ENCODE measurements at places on chromosomes 1 and 21. TPM values are rescaled to one million over a fixed set of nuclear protein-coding genes. Genes with fewer than 3 reads are reported as not detected.

Gene CHI3L1
- not detected for total RNA-seq

- ATAC-seq = no peak
Observed at GRCh38 chr1:29777522-29777921, 541.2 kb downstream of the PTPRU start.

Gene PADI2
- total RNA-seq = 1.9 TPM

- ATAC-seq = no peak
Observed at GRCh38 chr1:220631238-220631815, 58.8 kb upstream of the C1orf115 start.

- no peak for ATAC-seq
Observed at GRCh38 chr1:38201431-38201830, 154.8 kb upstream of the POU3F1 start.

DNA sequence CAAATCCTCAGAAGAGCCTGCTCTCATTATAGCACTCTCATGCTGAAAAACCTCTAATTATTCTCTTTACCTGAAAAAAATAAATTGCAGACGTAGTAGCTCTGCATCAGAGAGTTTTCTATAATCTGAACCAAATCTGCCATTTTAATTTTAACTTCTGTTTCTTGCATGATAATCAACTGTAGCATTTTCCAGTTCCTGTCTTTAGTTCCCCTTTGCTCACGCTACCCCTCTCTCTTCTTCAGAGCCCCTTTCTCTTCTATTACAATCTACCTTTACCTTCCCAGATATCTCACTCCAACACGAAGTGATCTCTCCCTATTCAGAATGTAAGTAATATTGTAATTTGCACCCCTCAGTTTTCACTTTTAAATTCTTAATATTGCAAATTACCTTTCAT lies 31.4 kb downstream of the FMO1 start:
- ATAC-seq = no peak

Gene ITPKB
- total RNA-seq = 184 TPM

DNA sequence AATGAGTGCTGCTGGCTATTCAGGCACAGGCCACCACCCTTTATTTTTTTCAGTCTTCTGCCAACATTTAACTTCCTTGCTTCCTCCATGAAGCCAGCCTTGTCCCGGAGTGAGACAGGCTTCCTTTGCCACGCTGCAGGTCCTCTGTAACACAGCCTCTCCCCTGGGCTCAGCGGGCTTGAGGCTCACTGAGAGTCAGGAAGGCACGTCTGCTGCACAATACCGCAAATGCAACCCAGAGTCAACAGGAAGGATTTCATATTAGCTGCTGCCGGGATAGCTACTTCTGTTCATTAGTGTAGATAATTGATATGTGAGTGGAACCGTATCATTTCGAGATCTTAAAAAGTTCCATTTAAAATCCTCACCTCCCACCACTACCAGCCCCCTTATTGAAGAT lies 22.5 kb downstream of the MYOG start:
- ATAC-seq = no peak

- ATAC-seq = no peak
Observed at GRCh38 chr1:5796028-5796427, 196.2 kb downstream of the NPHP4 start.

DNA sequence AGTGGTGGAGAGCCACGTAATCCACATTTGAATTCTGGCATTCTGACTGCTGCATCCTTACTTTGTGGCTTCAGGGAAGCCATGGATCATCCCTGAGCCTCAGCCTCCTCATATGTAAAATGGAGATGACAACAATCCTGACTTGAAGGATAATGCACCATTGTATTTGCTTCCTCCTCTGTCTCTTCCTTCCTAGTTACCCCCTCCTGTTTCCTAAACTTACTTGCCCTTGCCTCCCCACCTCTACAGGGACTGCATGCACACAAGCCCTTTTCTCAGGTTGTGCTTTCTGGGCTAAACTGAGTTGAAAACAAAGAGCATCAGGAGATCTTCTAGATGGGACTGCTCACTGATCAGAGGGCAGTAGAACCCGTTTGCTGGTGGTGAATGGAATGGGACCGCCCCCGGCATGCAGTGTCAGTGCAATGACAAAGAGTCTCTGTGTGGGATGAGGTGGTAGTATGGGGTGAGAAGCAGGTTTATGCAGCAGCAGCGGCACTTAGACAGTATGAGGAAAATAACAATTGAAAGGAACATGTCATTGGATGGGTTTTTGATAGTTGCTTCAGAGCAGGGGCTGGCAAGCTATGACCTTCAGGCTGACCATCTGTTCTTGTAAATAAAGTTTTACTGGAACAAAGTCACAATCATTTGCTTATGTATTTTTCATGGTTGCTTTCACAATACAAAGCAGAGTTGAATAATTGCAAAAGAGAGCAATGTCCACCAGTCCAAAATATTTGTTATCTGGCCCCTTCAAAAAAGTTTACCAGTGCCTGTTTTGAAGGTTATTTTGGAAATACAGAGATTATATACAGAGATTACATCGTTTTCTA lies 6.1 kb upstream of the ADAMTS1 start:
- ATAC-seq = no peak

Gene CASQ1
- total RNA-seq = 1.5 TPM

GRCh38 chr21:36465478-36465877 lies 14.4 kb downstream of the CLDN14 start:
- no peak for ATAC-seq

Gene PTPRC
- 19.7 TPM for total RNA-seq

Data from gastroesophageal sphincter (tissue), 4 donors.